ENCODE measurements at places on chromosomes 2 and 18.

GRCh38 chr18:60675801-60676200 lies 303.2 kb upstream of the MC4R start:
- DNase-seq, result no peak

DNA sequence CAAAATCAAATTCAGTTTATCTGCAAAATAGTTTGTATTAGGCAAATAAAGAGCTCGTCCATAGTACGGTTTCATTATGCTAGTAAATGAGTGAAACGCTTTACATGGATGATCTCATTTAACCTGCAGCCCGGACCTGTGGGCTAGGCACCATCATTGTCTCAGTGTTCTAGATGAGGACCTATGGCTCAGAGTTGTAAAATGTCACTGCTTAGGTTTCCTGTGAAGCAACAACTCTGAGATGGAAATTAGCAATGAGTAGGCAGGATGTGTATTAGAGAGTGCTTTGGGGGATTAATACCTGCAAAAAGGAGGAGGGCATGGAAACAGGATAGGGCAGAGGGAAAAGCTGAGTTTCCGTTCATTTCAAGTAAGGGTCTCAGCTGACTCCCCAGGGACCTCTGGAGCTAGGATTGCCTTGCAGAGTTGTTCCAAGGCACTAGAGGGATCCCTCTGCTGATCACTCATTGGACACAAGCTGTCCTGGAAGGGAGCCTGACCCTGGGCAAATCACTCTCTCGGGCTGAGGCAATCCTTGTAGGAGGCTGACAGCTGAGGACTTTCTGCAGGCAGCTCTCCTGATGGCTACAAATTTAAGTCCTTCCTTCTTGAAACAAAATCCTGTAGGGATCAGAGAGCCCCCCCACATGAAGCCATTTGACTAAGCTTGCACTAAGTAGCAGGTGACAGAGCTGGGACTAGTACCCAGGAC lies 58.8 kb upstream of the SIX2 start:
- peak; percentile 53 for DNase-seq

- DNase-seq, result no peak
Observed at GRCh38 chr2:157596992-157597681, 31.5 kb downstream of the ACVR1C start.

GRCh38 chr2:19818039-19818438 lies 83.7 kb downstream of the TTC32 start:
- DNase-seq, result no peak

GRCh38 chr2:180873219-180873618 lies 107.2 kb upstream of the UBE2E3 start:
- DNase-seq, result peak; percentile 38

- no peak for DNase-seq
Observed at GRCh38 chr2:198315791-198316630, 511.6 kb downstream of the PLCL1 start.

- no peak for DNase-seq
Observed at GRCh38 chr2:28809927-28810326, 707 bp upstream of the SPDYA start.
